ENCODE measurements at places on chromosomes 12 and 14. TPM values are rescaled to one million over a fixed set of nuclear protein-coding genes. Genes with fewer than 3 reads are reported as not detected.

SYT1 gene
- total RNA-seq = not detected

GRCh38 chr12:115062741-115063140 is 378.8 kb upstream of the TBX3 start:
- DNase-seq = no peak

DNA sequence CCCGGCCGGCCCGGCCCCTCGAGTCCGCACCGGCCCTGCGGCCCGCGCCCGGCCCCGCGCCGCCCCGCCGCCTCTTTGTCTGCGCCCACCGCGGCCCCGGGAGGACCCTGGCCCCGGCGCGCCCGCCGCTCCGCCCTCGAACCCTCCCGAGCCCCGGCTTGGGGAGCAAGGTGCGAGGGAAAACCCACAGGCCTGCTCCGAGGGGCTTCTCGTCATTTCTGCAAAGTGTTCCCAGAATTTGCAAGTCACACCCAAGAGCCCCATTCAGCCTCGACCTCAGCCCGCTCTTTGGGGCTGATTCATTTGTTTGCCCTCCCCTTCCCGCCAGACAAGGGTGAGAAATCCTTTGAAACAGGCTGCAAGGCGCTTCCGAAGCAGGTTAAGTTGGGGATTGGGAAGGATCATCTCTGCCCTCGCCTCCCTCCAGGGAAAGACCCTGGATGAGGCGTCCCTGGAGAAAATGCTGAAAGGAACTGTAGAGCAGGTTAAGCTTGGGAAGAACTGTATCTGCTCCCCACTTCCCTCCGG is 325 bp upstream of the CLIP1 start:
- peak; percentile 6 for DNase-seq

- DNase-seq = no peak
These were observed 28.5 kb downstream of the FAIM2 start for GRCh38 chr12:49875115-49875720.

GRCh38 chr14:78737116-78737515 is 566.9 kb downstream of the NRXN3 start:
- no peak for DNase-seq

GRCh38 chr12:49334226-49334625 is 2.8 kb downstream of the C1QL4 start:
- DNase-seq = no peak

DNA sequence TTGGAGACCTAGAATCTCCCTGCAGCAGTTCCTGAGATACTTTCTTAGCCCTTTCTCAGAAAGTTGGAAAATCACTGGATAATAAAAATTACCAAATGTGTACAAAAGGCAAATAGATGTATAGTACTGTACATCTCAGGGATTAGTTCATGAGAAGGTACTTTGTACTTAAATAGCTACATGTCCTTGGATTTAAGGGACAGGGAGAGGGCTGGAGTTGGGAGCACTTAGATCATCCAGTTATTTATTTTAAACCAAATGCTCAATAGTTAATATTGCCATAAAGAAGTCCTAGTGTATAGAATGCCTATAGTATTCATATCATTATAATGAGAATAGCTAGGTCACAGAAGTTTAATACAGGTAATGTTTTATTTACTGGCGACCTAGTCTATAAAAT is 13.4 kb downstream of the CDKN3 start:
- DNase-seq = no peak

SERPINA9 gene
- not detected for total RNA-seq

MYO1H gene
- total RNA-seq = not detected

GRCh38 chr12:119578112-119578511 is 15.5 kb upstream of the TMEM233 start:
- DNase-seq = no peak

- no peak for DNase-seq
These were observed 4.1 kb upstream of the CCER1 start for GRCh38 chr12:90959032-90959431.

DNA sequence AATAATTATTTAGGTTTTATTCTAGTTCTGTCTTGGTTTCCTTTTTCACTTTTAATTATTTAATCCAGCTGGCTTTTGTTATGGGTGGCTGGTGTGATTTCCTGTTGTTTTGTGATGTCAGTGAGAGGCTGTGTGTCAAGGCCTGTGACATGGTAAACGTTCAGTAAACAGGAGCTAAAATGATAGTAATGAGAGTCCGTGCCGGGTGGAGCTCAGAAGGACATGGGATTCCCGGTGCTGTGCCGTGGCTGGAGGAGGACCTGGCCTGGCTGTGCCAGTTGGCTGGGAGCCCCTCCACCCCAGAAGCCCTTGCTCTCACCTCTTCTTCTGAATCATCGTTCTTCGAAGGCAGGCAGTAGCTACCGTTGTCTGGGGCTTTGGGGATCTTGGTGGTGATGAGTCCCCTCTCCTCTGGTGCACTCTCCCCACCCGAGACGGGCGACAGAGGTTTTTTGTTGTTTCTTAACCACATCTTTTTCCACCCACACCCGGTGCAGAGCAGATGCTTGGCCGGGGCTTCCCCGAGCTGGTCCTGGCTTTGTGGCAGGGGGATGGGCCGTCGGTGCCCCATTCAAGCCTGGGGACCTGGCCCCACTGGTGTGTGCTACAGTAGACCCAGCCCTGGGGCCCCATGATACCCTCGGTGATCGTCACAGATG is 29.1 kb downstream of the SH2B3 start:
- peak; percentile 80 for DNase-seq

GRCh38 chr12:96195845-96196451 is 1.8 kb downstream of the ELK3 start:
- peak; percentile 26 for DNase-seq

GRCh38 chr14:95428557-95428956 is 87.9 kb downstream of the SYNE3 start:
- no peak for DNase-seq

GRCh38 chr14:22177870-22178269 is 411.2 kb downstream of the DAD1 start:
- DNase-seq = no peak

- DNase-seq = no peak
These were observed 64.4 kb downstream of the TGFB3 start for GRCh38 chr14:75917322-75917945.

DNA sequence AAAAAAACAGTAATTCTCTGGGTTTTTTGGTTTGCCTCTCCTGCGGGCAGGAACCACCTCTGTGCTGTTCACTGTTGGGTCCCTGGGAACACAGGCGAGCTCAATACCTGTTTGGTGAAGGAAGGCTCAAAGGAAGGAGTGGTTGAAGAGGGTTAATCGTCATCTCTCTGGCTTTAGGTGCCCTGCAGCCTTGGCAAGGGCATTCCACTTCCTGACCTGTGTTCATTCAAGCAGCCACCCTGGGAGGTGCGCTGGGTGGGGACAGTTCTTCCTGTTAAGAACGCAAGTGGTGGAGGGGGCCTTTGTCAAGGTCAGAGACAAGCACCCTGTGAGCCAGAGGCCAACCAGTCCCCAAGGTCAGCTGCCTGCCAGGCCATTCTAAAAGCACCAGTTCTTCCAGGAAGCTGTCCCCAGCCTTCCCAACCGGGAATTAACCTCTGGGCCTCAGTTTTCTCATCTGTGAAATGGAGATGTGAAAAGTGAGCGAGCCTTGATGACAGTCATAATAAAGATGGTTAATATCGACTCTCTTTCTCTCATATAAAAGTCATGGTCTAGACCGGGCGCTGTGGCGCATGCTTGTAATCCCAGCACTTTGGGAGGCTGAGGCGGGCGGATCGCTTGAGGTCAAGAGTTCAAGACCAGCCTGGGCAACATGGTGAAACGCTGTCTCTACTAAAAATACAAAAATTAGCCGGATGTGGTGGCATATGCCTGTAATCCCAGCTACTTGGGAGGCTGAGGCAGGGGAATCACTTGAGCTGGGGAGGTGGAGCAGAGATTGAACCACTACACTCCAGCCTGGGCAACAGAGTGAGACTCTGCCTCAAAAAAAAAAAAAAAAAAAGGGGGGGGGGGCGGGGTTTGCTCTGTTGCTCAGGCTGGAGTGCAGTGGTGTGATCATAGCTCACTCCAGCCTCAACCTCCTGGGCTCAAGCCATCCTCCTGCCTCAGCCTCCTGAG is 6.1 kb downstream of the RHOF start:
- DNase-seq = peak; percentile 59

ENDOU gene
- total RNA-seq = not detected

- peak; percentile 55 for DNase-seq
These were observed 40.3 kb downstream of the NELL2 start for GRCh38 chr12:44835641-44836379.

GRCh38 chr14:58054100-58054499 is 97.9 kb downstream of the ARMH4 start:
- no peak for DNase-seq

DNA sequence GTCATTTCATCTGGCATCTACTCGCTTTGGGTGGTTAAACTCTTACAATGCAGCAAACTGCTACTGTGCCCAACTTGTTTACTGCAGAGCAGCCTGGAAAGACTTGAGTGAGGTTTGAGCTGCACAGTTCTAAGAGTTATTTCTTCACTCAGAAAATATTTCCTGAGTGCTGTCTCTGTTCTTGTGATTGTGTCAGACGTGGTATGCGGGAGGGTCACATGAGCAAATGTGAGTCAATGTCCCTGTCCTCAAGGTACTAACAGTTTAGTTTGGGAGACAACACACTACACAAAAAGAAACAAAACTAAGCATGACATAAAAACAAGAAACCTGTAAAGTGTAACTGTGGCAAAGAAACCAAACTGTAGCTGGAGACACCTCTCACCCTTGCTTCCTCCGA is 32.4 kb downstream of the FLVCR2 start:
- DNase-seq = no peak

DNA sequence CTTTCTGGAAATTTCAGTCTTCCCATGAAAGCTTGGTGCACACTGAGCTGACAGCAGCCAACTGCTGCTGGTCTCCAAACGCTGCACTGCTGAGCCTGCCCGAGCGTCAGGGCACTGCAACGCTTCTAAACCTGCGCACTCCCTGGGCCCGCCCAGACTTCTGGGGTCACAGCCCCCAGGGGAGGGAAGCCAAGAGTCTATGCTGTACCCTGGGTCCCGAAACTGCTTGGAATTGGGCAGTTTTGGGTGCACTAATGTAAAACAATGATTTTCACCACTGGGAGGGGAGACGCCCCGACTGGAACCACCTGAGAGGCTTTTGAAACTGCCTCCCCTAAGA is 32.0 kb downstream of the CCDC92 start:
- DNase-seq = no peak

DNA sequence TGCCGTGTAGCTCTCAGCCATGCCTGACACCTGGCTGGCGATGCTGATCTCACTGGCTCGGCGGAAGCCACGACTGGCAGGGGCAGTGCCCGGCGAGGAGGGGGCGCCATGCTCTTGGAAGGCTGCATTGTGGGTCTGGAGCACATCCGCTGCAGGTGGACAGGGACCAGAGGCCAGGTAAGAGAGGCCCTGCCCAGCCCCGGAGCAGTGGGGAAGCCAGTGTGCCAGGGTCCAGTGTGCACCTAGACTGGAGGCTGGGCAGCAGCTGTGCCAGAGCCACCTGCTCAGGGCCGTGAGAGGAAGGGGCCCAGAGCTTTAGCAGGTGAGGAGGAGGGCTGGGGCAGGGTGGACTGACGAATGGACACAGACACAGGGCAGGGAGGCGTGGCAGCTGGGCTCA is 10.1 kb downstream of the ARL6IP4 start:
- DNase-seq = no peak

GRCh38 chr12:109653890-109654289 is 59.7 kb upstream of the FAM222A start:
- no peak for DNase-seq

GRCh38 chr12:116466536-116466935 is 92.6 kb upstream of the MAP1LC3B2 start:
- no peak for DNase-seq

GRCh38 chr12:97426492-97427116 is 36.0 kb upstream of the RMST start:
- DNase-seq = no peak

DNA sequence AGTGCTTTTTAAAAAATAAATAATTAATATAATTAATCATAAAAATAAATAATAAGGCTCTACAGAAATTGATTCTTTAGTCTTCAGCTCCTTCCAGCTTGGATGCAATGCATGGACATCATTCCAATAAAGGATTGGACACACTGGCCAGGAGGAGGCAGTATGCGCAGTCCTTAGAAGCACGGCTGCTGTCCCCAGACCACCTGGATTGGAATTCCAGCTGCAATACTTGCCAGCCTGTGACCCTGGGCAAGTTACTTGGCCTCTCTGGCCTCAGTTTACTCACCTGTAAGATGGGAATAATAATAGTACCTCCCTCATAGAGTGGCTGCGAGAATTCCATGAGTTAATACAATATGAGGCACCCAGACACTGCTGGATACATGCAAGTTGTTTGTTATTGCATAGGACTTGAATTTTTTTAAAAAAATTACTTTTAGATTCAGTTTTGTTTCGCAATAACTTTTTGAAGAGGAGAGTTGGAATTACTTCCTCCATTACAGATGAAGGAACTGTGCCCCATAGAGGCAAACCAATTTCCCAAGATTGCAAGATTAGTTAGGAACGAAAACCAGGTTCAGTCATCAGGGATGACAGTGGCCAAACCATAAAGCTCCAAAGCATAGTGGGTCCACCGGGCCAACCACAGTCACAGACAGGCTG is 12.2 kb downstream of the RPH3A start:
- no peak for DNase-seq
